ENCODE measurements at places on chromosomes 4 and X.

GRCh38 chrX:10828640-10829039, 208.3 kb upstream of the MID1 start:
- no peak for DNase-seq

DNA sequence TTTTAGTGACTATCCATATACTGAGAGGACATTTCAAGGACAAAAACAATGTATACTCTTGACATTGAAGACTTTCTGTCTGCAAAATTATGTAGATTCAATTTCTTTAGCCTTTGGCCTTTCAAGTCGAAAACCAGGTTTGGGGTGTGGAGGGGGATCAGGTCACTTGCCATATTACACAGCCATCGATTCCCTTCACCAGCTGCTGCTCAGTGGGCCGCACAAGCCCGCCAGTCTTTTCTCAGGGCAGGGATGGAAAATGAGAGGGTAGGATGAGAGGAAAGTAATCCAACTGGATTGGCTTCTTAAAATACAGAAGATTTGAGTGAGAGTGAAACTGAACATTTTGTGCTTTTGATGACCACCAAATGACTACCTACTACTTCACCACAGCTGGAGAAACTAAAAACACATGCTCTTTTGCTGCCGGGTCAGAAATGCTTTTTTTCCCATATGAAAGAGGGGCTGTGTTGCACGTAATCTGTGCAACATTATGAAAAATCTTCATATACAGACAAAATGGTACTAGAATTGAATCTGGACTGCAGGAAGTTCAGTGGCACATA, 51.4 kb downstream of the FHL1 start:
- no peak for DNase-seq

DNA sequence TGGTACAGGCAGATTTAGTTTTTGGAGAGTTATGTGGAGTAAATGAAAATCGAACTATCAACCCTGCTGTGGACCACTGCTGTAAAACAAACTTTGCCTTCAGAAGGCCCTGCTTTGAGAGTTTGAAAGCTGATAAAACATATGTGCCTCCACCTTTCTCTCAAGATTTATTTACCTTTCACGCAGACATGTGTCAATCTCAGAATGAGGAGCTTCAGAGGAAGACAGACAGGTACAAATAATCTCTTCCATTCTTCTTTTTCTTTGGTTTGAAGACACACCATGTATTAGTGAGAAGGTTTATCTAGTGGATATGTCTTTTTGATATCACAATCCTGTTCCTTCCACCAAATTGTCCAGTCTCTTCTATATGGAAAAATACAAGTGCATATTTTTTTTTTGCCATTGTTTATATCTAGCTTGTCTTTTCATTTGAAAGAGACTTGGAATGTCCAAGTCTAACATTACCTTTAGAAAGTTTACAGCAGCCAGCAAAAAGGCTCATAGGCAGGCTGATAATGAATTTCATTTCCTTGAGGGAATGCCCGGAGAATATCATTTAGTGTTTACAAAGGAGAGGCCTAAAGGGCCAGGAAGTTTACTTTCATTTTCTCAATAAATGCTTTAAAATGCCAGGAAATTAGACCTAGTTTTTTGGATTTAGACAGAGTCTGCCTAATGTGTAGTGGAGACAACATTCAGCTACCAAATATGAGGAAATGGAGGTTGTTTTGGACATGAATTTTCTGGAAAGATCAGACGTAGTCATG, 18.6 kb downstream of the AFM start:
- no peak for DNase-seq

GRCh38 chr4:8737075-8737474, 134.6 kb downstream of the HMX1 start:
- DNase-seq: no peak

DNA sequence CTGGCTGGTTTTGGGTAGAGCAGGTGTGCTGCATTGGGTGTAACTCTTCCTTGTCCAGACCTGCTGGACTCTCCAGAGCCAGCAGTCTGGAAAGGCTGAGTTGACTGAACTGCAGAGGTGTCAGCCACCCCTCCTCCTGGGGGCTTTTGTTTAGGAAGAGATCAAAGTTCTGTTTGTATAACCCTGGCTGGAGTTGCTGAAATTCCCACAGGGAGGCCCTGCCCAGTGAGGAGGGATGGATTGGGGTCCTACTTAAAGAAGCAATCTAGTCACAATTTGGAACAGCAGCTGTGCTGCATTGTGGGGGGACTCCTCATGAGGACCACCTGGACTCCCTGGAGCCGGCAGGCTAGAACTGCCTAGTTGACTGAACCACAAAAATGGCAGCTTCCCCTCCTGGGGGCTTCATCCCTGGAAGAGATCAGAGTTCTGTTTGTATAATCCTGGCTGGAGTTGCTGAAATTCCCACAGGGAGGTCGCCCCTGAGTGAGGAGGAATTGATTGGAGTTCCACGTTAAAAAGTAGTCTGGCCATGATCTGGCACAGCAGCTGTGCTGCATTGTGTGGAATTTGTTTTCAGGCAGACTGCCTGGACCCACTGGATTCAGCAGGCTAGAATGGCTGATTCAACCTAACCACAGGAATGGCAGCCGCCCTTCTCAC, 264.9 kb upstream of the ZC4H2 start:
- DNase-seq: no peak

DNA sequence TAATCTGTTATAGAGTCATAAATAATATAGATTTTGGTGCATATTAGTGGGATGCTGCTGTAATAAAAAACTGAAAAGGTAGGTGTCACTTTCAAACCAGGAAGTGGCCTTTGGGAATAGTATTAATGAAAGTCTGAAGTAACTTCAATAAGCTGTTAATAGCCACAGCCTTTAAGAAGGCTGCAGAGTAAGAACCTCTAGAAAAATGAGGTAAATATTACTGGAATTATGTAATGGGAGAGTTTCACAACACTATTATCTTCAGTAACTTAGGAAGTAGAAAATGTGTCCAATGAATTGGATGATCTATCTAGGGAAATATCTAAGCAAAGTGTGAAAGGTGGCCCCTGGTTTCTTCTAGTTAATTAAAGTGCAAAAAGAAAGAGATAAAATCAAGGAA, 104.7 kb downstream of the NCAPG start:
- no peak for DNase-seq

DNA sequence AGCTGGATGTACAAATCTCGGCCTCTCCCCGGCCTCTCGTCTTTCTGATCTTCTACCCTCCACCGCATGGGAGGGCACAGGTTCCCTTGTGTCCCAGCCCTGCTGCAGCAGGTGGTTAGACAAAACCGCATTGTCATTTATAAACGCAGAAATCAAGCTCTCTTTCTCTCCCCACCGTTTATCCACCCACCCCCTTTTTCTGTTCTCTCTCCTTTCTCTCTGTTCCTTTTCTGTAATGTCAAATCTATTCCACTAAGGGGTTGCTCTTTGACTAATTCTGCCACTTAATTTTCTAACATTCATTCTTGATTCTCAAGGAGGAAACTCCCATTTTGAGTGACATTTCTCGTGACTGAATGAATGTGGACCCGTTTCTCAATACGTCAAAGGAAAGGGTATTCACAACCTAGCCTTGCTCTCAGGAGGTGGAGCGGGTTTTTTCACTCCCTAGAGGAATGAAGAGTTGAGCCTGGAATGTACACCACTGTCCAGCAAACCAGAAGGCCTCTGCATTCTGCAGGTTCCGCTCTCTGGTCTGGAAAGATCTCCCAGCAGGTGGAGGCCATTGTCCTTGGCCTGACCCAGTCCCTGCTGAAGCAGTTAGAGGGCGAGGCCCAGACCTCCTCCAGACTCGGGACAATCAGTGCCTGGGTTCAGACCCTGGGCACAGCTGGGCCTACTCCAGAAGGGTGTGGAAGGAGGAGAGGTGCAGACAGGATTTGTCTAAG, 70.9 kb upstream of the ENPP6 start:
- no peak for DNase-seq

DNA sequence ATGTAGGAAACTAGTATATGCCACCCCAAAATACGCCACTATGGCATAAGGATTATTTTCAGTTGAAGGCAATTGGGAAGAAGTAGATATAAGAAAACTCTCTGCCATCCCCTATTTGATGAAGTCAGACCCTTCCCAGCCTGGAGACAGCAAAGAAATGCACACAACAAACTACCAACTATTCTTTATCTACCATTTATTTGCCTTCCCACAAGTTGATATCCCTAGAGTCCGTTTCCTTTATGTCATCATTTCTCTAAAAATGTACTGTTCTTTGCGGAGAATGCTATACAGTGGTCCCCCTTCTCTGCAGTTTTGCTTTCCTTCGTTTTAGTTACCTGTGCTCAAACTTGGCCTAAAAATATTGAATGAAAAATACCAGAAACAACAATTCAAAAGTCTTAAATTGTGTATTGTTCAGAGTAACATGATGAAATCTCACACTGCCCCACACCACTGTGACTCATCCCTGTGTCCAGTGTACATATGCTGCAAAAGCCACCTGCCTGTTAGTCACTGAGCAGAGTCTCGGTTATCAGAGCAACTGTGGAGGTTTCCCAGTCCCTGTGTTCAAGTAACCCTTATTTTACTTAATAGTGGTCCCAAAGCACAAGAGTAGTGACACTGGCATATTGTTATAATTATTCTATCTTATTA, 152.3 kb downstream of the WDFY3 start:
- peak; percentile 5 for DNase-seq

DNA sequence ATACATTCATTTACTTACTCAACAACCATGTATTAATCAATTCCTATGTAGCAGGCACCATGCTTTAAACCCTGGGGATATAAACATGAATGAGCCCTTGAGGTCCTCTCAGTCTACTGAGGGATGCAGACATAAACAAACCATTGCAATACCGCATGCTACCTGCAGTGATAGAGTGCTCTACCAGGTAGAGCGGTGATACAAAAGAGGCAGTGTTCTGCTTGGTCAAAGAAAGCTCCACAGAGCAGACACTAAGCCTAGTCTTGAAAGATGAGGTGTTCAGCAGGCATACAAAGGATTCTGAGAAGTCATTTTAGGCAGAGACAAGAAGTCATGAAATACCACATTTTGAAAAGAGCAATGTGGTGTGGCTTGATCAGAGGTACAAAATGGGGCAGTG, 26.9 kb upstream of the AMOT start:
- no peak for DNase-seq

DNA sequence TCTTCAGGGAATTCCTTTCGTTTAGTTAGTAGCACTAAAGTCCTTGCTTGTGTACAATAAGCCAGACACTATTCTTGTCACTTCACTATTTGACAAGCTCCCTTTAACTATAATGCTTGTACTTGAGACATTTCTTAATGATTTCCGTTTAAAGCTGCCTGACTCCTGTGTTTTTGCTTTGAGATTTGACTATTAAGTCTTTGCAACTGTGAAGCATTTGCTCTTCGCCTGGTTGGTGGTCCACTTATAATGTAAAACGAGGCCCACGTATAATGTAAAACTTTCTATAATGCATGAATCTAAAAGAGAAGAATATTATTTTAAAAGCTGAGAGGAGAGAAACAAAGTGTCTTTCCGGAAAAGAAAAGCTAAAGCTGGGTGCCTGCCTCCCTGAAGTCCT, 204.1 kb upstream of the FAM47C start:
- no peak for DNase-seq

DNA sequence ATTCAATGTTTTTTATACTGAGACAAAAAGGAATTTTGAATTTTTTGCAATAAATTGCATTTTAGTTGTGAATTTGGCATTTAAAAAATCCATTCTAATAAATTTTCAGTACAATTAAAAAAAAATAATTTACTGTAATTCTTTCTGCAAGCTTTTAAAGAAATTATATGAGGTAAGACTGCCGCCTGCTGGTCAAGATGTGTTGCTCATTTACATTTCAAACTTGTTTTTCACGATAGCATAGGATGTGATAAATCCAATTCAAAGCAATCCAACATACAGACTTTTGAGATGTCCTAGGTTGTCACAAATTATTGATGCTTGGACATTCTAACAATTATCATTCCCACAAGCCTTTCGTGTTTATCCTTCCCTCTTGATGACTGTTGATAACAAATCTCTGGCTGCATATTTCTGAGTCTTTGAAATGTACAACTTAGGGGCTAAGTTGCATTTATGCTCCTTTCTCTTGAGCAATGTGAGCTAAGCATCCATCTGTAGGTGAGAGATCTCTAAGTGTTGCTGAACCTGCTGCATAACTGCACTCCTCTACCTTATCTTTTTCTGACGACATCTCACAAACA, 21.7 kb upstream of the MFAP3L start:
- peak; percentile 54 for DNase-seq

DNA sequence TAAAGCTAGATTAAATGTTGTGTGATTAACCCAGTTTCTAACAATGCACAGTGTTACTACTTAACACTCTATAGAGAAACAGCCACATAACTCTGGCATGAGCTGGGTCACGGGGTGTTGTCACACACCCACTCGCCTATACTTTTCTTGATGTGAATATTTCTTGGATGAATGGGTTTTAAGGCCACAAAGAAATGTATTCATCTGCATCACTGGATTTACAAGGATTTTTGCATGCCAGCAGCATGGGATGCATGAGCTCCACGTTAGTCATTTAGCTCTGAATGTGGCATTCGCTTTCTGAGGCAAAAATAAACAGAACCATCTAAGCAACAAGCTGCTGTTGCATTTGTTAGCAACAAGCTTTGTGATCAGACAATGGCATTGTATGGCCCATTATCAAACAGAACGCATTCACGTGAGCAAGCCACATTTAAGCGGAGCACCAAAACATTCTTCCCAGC, 89.7 kb downstream of the LRP2BP start:
- DNase-seq: no peak

DNA sequence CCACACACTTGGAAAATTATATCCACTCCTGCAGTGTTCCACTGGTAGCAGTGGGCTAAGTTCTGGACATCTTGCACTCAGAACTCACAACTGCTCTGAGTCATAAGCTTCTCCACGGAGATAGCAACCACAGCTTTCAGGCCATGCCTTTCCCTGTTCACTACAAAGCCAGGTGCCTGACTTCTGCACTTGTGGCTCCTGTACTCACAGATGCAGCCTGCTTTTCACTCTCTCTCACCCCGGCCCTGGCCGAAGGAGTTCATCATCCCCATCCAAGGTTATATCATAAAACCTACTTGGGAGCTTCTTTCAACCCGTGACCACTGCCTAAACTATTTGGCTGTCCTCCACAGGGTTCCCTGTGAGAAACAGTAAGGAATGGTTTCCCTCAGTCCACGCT, 999.4 kb downstream of the GLUD2 start:
- no peak for DNase-seq

- DNase-seq: no peak
Observed at GRCh38 chr4:53693408-53693807, 102.1 kb upstream of the LNX1 start.

- DNase-seq: no peak
Observed at GRCh38 chr4:92299152-92299551, 4.6 kb upstream of the GRID2 start.

GRCh38 chr4:7816771-7817170, 122.9 kb downstream of the AFAP1 start:
- no peak for DNase-seq

Data from posterior cingulate gyrus (tissue), 11 donors.